Activated CD4-positive, alpha-beta memory T cell treated with anti-CD3 and anti-CD28 coated beads for 36 hours (primary cell): ENCODE measurements at places on chromosomes 12 and 14. TPM values are rescaled to one million over a fixed set of nuclear protein-coding genes. Genes with fewer than 3 reads are reported as not detected.

Gene ACRBP
- total RNA-seq = 0.63 TPM

Gene PRKCH
- 147 TPM for total RNA-seq

Gene RNASE9
- not detected for total RNA-seq

Gene AMN
- not detected for total RNA-seq

Gene TAS2R8
- not detected for total RNA-seq

Gene TSPAN19
- not detected for total RNA-seq

Gene TTC9
- total RNA-seq = 8.6 TPM

Gene KERA
- not detected for total RNA-seq

Gene MLXIP
- total RNA-seq = 19.6 TPM

Gene TMEM121
- 9.7 TPM for total RNA-seq

Gene CD27
- 39.3 TPM for total RNA-seq

Gene DMAC2L
- 13.4 TPM for total RNA-seq

Gene EIF2S3B
- total RNA-seq = 2.1 TPM

Gene TAS2R20
- total RNA-seq = 0.36 TPM

DNA sequence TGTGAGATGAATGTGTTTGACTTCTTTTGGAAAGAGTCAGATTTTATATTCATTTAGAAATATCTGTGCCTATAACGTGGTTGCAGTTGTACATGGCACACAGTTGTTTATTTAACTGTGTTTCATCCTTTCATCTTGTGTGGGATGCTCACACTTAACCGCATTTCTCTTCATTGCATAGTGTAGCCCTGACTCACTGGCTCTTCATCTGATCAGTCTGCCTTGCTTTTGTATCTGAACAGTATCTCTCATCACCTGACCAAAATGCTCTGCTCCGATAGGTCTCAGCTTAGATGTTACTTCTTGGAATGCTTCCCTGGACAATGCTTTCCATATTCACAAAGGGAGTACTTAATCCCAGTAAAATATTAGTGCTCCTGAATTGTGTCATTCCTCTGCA lies 83.4 kb downstream of the PDE3A start:
- H3K27ac ChIP-seq = no peak overlapping the region
- H3K4me1 ChIP-seq = no peaks in the 10 kb centered on the region
- H3K27me3 ChIP-seq = peaks cover 1% of the 10 kb centered on the region
- no peaks in the 10 kb centered on the region for H3K36me3 ChIP-seq

GRCh38 chr12:26091822-26092221 lies 33.0 kb downstream of the BHLHE41 start:
- no peaks in the 10 kb centered on the region for H3K27me3 ChIP-seq
- no peaks in the 10 kb centered on the region for H3K36me3 ChIP-seq
- no peak overlapping the region for H3K4me3 ChIP-seq

DNA sequence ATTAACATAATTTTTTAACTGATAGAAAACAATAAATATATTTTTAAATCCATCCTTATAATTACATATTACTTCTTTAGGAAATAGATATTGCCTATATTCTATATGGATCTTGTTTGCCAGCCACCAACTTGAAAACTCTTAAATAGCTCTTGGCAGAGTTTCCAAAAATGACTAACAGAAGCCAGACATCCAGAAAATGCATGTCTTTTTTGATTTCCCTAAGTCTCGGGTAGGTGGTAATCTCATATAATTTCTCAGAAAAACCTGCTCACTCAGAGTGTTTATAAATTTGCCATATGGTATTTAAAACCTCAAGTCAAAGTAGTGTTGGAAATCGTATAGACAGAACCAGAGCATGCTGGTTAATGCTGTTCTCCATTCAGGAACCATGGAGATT lies 360.4 kb upstream of the FOXG1 start:
- H3K4me3 ChIP-seq = no peak overlapping the region
- no peaks in the 10 kb centered on the region for H3K36me3 ChIP-seq
- H3K27ac ChIP-seq = no peak overlapping the region
- H3K4me1 ChIP-seq = no peaks in the 10 kb centered on the region
- no peaks in the 10 kb centered on the region for H3K27me3 ChIP-seq

GRCh38 chr12:71455028-71455737 lies 15.6 kb downstream of the LGR5 start:
- no peaks in the 10 kb centered on the region for H3K36me3 ChIP-seq
- peaks cover 18% of the 10 kb centered on the region for H3K27me3 ChIP-seq
- no peak overlapping the region for H3K27ac ChIP-seq
- no peak for DNase-seq

- no peak overlapping the region for H3K27ac ChIP-seq
- peaks cover 8% of the 10 kb centered on the region for H3K27me3 ChIP-seq
- H3K36me3 ChIP-seq = no peaks in the 10 kb centered on the region
- DNase-seq = no peak
- H3K4me1 ChIP-seq = no peaks in the 10 kb centered on the region
Observed at GRCh38 chr14:58119381-58119780, 32.6 kb downstream of the ARMH4 start.

DNA sequence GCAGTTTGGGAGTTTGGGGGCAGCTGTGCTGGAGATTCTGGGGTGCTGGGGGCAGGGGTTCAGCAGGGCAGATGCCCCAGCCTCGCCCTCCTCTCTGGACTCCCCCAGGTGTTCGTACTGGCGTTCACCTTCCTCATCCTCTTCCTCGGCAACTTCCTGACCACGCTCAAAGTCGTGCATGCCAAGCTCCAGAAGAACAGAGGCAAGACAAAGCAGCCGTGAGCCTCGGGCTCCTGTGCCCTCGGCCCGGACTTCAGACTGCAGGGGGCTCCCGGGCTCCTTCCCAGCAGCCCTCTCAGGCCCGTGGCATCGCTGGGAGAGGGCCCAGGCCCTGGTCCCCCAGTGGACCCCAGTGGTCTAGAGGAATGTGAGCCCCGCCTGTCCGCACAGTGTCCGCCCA lies 18.0 kb downstream of the RHOF start:
- no peaks in the 10 kb centered on the region for H3K27me3 ChIP-seq
- peaks cover 11% of the 10 kb centered on the region for H3K36me3 ChIP-seq
- DNase-seq = no peak
- H3K4me1 ChIP-seq = peaks cover 14% of the 10 kb centered on the region

DNA sequence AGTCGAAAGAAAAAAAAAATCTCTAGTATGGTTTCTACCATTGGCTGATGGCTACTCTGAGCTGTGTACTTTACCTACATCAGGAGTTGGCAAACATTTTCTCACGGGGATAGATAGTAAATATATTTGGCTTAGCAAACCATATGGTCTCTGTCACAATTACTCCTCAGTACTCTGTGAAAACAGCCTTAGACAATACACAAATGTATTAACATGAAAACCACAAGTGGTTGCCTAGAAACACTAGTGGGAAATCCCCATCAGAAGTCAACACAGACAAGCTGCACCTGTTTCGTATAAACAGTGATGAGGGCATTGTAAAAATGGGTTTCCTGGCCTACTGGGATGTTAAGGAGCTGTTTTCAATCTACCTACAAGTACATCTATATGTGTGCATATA lies 84.6 kb upstream of the NAV3 start:
- no peaks in the 10 kb centered on the region for H3K27me3 ChIP-seq
- H3K4me3 ChIP-seq = no peak overlapping the region
- H3K36me3 ChIP-seq = no peaks in the 10 kb centered on the region
- no peak for DNase-seq

- no peak overlapping the region for H3K4me3 ChIP-seq
- DNase-seq = no peak
- H3K36me3 ChIP-seq = no peaks in the 10 kb centered on the region
- peaks cover 29% of the 10 kb centered on the region for H3K27me3 ChIP-seq
- H3K27ac ChIP-seq = no peak overlapping the region
- no peaks in the 10 kb centered on the region for H3K4me1 ChIP-seq
Observed at GRCh38 chr14:101007765-101008164, 104.2 kb upstream of the RTL1 start.

DNA sequence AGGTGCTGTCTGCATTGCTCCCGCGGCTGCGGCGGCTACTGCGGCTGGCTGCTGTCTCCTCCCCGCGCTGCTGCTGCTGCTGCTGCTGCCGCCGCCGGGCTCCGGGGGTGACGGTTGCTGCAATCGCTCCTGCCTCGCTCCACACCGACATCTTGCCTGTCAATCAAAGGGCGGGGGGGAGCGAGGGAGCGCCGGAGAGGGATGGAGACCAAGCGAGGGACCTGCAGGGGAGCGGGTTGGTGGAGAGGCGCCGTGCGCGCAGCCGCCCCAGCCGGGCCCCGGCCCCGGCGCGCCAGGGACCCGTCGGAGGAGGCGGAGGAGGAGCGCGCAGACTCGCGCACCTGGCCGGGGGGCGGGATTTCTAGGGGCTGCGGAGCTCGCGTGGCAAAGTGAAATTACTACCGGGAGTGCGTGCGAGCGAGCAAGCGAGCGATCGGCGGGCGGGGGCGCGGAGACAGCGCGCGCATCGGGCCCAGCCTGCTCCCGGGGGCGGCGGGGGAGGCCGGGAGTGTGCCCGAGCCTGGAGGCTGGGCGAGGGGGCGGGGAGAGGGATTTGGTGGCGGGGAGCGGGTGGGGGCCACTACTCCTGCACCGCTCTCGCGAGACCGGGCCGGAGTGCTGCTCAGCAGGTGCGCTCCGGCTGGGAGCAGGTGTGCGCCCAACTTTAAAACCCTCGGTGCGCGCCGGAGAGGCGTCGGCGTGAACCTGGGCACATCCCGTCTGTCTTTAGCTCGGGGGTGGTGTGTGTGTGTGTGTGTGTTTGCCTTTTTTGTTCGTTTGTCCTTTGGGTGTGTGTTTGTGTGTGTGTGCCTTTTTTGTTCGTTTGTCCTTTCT lies at the start of gene KSR2:
Gene KSR2, minus strand, starts transcription at position 165 of the 834 bp plus-strand sequence. CDS start 735 bp downstream, outside the sequence.
- H3K27me3 ChIP-seq = peaks cover 52% of the 10 kb centered on the region
- H3K4me1 ChIP-seq = peaks cover 8% of the 10 kb centered on the region
- peaks cover 2% of the 10 kb centered on the region for H3K36me3 ChIP-seq
- no peak within 1 kb of the TSS for H3K27ac ChIP-seq

GRCh38 chr12:83197483-83197914 lies 510.8 kb downstream of the TMTC2 start:
- no peak overlapping the region for H3K27ac ChIP-seq
- H3K4me3 ChIP-seq = no peak overlapping the region
- no peaks in the 10 kb centered on the region for H3K4me1 ChIP-seq
- no peaks in the 10 kb centered on the region for H3K36me3 ChIP-seq

GRCh38 chr12:9086087-9086486 lies 29.6 kb downstream of the A2M start:
- no peak overlapping the region for H3K4me3 ChIP-seq
- H3K4me1 ChIP-seq = no peaks in the 10 kb centered on the region
- H3K27me3 ChIP-seq = no peaks in the 10 kb centered on the region
- no peak for DNase-seq
- H3K36me3 ChIP-seq = peaks cover 11% of the 10 kb centered on the region

GRCh38 chr12:49388682-49389386 lies 21.6 kb downstream of the SPATS2 start:
- H3K27me3 ChIP-seq = no peaks in the 10 kb centered on the region
- DNase-seq = peak; percentile 74
- H3K27ac ChIP-seq = no peak overlapping the region

DNA sequence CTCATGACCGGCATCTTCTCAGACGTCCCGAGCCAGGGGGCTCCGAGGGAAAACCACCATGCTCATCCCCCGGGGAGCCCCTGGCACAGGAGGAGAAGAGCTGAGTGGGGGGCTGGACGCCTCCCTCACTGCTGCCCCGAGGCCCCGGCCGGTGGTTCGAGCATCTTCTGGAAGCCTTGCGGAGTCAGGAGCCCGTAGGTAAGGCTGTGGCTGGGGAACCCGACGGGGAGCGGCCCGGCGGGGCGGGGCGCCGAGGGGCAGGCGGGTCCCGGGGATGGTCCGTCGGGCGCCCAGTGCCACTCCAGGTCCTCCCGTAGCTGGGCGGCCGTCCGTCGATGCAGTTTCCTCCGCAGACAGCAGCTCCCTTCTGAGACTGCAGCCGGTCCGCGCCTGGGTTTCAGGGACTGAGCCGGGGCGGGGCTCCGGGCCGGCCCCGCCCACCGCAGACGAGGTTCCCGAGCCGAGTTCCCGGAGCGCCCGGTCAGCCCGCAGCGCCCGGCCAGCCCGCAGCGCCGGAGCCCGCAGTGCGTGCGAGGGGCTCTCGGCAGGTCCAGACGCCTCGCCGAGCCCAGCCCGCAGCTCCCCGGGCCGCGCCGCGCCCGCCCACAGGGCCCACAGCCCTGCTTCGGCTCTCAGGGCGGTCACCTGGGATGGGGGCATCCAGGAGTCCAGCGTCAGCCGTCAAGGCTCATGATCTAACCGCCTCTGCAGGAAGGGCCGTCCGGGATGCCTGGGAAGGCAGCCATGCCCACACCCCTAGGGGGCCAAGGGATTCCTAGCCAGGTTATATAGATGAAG lies at the start of gene PGF:
Gene PGF, minus strand, starts transcription at position 369 of the 798 bp plus-strand sequence. Its CDS starts 355 bp downstream, at position 14.
- DNase-seq = peak; percentile 44
- peak within 1 kb of the TSS; percentile 26 for H3K4me3 ChIP-seq
- H3K27ac ChIP-seq = no peak within 1 kb of the TSS
- H3K36me3 ChIP-seq = no peaks in the 10 kb centered on the region
- peaks cover 6% of the 10 kb centered on the region for H3K27me3 ChIP-seq
- H3K4me1 ChIP-seq = no peaks in the 10 kb centered on the region

DNA sequence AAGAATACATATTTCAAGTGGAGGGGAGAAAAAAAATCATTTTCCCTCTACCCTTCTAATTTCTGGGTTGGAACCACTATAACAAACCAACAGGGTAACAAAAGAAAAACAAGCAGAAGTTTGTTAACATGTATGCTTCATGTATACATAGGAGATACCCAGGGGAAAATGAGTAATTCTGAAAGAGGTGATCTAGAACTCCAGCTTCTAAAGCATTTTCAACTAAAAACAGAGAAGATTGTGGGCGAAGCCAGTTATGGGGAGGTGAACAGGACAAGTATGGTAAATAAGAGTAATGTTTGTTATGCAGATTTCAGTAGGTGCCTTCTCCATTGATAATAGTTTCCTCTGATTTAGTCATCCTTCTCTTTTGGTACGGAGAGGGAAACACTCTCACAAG lies 16.7 kb downstream of the FNTB start:
- DNase-seq = no peak
- H3K36me3 ChIP-seq = peaks cover 3% of the 10 kb centered on the region
- no peak overlapping the region for H3K27ac ChIP-seq
- H3K4me1 ChIP-seq = peaks cover 46% of the 10 kb centered on the region
- H3K27me3 ChIP-seq = no peaks in the 10 kb centered on the region

DNA sequence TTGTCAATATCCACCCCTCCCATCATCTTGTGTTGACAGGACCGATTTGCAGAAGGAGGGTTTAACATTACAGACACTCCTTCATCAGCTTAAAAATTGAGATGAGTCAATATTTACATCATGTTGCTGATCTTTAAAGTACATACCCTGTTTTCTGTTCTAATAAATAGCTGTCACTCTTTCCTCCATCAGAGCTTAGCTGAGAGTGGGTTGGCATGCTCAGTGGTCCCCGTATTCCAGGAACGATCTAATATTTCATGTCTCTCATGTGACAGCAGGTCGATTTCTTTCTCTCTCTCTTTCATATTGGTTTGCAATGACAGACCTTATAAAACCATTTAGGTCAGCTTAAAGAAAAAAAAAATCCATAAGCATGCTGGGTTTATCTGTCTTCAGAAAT lies 950.6 kb downstream of the GALC start:
- no peaks in the 10 kb centered on the region for H3K4me1 ChIP-seq
- H3K4me3 ChIP-seq = no peak overlapping the region
- H3K27me3 ChIP-seq = no peaks in the 10 kb centered on the region
- H3K27ac ChIP-seq = no peak overlapping the region
